Hematopoietic multipotent progenitor cell (in vitro differentiated cells): ENCODE measurements at places on chromosomes 13 and 19.

DNA sequence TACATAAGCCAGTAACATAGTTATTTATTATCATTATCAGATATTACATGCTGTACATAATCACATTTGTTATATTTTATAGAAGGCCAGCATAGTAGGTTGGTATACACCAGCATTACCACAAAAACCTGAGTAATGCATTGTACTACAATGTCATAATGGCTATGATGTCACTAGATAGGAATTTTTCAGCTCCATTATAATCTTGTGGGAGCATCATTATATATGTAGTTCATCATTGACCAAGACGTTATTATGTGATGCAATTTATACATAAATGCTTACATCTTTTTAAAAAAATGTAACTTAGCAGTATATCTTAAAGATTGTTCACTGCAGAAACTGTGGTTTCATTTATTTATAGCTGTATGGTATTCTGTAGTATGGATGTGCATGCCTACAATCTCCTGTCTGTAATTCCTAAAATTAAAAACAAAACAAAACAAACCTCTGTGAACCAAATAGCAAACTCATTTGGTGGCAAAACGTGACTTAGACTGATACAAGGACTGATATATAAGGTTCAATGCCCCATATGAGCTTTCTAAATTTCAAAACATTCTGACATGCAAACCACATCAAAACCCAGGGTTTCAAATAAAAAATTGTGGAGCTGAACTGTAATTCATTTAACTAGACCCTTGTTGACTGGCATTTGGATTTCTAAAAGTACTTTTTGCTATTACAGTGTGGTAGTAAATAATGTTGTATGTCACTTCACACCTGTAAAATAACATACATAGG is 250.9 kb downstream of the DLEU7 start:
- no peak for DNase-seq

DNA sequence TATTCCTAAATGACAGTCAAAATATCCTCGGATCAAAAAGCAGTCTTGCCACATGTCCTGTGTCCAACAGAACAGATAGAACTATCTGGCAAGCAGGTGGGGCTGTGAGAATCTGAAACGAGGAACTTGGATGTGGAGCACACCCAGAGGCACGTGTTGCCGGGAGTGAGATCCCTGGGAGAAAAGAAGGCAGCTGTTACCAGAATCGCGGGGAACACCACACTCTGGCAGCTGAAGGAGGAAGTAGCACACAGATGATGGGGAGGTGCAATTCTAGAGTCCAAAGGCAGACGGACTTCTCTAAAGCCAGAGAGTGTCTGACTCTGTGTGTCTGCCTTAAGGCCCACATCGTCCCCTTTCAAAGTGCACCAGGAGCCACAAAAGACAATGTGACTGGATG is 22.3 kb downstream of the SLC7A1 start:
- no peak for DNase-seq

- DNase-seq, result no peak
Measured at GRCh38 chr19:51122112-51122981, 2.4 kb upstream of the SIGLEC9 start.

- no peak for DNase-seq
Measured at GRCh38 chr13:51937320-51938290, 73.6 kb downstream of the ATP7B start.

DNA sequence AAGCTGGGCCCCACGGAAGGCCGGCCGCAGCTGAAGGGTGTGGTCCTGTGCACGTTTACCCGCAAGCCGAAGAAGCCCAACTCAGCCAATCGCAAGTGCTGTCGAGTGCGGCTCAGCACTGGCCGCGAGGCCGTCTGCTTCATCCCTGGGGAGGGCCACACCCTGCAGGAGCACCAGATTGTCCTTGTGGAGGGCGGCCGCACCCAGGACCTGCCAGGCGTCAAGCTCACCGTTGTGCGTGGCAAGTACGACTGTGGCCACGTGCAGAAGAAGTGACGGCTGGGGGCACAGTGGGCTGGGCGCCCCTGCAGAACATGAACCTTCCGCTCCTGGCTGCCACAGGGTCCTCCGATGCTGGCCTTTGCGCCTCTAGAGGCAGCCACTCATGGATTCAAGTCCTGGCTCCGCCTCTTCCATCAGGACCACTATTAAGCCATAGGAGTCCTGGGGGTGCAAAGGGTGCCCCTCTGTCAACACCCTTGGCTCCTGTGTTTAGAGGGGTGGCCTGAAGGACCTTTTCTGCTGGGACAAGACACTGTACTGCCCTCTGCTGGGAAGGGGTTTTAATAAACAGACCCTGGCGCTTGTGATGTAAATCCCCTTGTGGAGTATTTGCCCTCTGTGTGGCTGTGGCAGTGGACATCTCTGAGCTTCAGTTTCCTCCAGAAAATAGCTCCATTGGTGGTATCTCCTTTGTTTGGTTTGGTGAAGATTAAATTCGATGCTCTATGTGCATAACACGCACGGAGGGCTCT is 1.9 kb downstream of the MRPS12 start:
- peak; percentile 69 for DNase-seq

GRCh38 chr13:98878486-98879126 is 99.3 kb downstream of the DOCK9 start:
- DNase-seq, result no peak

DNA sequence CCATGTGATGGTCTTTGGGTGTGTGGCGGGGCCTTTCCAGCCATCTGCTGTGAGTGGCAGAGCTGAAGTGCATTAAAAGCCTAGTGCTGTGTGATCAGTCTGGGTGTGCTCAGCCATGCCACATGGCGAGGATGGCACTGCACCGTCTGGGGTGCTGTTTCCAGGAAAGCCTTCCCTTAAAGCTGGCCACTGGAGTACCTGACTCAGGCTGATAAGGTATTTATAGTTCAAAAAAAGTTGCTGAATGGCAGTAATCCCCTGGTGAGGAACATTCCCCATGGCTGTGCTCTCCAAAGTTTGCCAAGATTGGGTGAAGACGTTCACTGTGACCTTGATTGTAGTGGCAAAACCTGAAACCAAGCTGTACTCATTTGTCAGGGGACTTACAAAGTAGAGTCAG is 6.0 kb downstream of the GPI start:
- DNase-seq, result no peak

GRCh38 chr13:27663947-27664346 is 42.3 kb downstream of the POLR1D start:
- DNase-seq, result no peak

DNA sequence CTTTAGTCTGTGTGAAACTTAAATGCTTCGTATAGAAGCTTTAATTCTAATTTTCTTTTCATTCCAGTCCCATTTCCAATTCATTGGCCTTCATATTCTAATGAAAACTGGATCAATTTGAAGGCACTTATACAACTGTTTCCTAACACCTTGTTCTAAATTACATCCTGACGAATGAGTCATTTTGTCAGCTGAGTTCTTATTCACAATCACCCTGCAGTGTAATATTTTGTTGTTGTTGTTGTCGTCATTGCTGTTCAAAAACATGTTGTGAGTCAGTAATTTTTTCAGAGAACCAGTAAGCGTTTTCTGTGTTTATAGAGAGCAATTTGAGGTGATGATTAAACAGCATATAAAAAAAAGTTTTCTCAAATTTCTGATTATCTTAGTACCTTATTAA is 290.0 kb downstream of the PCDH9 start:
- no peak for DNase-seq

DNA sequence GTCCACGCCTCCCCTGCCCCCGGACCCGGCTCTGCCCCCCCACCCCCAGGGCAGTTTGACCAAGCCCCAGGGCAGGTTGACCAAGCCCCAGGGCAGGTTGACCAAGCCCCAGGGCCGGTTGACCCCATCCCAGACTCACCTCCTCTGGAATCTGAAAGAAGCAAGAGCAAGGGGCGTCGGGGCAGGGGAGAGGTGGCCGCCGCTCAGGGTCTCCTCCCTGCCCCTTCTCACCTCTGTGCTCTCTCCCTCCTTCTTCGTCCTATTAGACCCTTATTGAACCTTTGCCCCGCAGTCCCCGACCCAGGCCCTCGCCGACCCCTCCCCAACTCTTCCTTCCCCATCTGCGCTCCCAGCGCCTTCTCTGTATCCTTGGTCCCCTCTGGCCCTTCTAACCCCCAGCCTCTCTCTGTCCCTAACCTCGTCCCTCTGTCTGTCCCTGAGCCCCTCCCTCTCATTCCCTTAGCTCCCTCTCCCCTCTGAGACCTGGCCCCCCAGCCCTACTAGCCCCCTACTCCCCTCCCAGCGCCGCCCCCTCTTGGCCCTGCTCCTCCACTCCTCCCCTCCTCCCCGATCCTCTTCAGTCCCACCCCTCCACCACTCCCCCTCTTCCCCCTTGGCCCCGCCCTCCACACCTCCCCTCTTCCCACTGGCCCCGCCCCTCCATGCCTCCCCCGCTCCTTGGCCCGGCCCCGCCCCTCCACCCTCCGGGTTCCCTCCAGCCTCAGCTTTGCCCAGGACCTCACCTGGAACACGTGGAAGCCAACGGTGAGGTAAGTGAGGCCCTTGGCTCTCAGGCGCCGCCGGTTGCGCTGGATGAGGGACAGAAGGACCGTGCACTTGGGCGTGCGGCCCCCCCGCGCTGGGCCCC is 7.6 kb downstream of the CAPN12 start:
- peak; percentile 62 for DNase-seq

DNA sequence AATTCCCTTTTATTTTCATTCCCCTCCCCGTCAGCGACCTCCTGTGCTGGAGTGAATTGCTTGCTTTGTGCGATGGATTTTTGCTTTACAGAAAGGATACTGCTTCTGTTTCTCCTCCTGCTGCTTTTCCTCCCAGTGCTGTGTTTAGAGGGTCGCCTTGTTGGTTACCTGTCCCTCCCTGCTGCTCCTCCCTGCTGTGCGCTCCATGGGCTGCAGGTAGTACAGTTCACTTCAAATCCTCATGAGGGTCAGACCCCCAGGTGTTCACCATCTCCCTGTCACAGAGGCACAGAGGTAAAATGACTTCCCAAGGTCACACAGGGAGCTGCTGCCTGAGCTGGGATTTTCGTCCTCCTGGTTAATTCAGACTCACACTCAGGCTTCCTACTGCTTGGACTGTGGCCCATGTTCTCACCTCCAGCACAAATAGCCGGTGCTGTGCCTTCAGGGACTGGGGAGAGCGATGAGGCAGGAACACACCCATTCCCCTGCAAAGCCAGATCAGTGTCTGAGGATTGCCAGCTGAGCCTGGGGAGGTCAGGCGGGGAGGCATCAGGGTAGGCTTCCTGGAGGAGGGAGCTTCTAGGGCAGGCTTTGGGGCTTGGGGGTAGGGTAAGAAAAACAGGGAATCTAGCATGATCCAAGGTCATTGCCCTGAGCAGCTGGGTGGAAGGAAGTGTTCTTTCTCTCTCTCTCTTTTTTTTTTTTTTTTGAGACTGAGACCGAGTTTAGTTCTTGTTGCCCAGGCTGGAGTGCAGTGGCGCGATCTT is 14.4 kb downstream of the BICRA start:
- no peak for DNase-seq

DNA sequence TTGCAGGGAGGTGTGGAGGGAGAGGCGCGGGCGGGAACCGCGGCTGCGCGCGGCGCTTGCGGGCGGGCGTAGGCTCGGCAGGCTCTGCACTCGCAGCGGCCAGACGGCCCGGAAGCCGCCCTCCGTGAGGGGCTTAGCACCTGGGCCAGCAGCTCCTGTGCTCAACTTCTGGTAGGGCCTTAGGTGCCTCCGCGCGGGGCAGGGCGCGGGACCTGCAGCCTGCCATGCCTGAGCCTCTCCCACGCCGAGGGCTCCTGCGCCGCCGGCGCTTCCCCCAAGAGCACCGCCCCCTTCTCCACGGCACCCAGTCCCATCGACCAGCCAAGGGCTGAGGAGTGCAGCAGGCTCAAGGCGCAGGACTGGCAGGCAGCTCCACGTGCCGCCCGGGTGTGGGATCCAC is 940.8 kb upstream of the PCDH9 start:
- no peak for DNase-seq

DNA sequence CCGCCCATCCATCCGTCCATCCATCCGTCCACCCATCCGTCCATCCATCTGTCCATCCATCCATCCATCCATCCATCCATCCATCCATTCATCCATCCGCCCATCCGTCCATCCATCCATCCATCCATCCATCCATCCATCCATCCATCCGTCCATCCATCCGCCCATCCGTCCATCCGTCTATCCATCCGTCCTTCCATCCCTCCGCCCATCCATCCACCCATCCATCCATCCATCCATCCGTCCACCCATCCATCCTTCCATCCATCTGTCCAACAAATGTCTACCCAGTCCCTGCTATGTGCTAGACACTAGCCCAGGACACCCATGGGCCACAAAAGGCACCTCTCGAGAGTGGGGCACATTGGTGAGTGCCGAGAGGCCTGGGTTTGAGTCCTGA is 15.7 kb downstream of the LRRC4B start:
- no peak for DNase-seq

DNA sequence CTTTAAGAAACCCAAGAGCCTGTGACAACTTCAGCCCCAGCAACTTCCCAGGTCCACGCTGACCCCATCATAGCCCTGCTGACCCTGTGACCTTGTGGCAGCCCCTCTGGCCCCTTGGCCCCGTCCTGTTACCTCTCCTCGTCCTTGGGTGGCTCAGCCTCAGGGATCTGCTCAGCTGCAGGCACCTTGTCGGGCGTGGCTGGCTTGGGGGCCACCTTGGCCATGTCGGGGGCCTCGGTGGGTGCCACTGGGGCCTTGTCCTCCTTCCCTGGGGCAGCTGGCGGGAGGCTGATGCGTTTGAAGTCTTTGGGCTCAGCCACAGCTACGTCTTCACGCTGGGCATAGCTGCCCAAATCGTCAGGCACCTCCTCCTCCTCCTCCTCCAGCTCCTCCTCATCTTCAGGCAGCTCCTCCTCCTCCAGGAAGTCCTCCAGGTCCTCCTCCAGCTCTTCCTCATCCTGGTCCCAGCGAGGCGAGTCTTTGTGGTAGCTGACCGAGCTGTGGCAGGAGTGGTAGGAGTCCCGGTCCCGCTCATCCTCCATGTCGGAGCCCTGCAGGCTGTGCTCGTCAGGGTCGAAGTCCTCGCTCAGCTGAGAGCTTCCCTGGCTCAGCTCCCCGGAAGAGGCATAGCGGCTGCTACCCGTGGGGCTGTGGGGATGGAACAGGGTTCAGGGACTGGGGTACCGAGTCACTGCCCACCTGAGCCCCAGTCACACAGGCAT is 32.2 kb downstream of the UNC13A start:
- no peak for DNase-seq

GRCh38 chr13:47545201-47546024 is 455.7 kb downstream of the SUCLA2 start:
- no peak for DNase-seq
